ENCODE measurements at places on chromosomes 12 and 14.

- DNase-seq = no peak
These were observed 47.2 kb downstream of the CACNA2D4 start for GRCh38 chr12:1870998-1871917.

DNA sequence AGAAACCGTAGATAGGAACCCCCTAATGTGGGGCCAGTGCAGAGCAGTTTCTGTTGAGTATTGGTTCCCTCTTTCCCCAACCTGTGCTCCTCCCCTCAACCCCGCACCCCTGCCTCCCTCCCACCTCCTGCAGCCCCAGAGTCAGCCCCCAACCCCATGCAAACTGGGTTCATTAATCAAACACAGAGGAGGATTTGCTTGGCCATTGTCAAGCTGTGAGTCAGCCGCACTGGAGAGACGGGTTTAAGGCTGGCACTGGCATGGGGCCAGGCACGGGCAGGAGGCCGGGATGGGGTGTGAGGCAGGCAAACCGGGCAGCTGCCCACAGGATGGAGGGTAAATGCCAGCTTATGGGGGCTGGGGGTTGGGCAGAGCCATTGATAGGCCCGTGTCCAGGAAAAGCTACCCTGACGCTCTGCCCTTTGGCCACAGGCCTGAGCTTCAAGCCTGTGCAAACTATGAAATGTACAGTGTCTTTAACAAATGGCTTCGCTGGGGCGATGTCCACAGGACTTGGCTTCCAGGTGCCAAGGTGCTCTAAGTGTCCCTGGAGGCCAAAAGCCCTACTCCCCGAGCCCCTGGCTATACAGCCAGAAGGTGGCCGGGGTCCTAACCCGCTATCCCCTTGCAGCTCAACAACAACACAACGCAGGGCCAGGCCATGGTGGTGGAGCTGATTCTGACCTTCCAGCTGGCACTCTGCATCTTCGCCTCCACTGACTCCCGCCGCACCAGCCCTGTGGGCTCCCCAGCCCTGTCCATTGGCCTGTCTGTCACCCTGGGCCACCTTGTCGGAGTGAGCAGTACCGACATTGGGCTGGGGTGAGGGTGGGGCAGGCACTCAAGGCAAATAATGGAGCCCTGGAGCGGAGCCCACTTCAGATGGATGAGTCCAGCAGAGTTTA, 1.4 kb downstream of the AQP5 start:
- DNase-seq = peak; percentile 63

DNA sequence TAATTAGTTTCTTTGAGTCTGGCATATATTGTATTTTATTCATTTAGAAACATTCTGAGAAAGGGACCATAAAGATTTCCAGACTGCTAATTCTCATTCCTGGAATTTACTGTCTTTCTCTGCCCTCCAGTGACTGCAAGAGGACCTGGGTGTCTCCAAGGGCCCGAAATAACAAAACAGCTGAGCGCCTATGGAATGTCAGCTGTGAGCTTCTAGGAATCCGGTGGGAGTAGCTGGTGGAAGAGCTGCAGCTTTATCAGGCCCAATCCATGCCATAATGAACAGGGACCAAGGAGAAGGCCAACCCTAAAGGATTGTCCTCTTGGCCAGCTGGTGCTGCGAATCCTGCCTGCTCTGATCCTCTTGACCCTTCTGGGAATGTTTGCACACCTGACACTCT, 31.9 kb downstream of the RDH12 start:
- peak; percentile 8 for DNase-seq

DNA sequence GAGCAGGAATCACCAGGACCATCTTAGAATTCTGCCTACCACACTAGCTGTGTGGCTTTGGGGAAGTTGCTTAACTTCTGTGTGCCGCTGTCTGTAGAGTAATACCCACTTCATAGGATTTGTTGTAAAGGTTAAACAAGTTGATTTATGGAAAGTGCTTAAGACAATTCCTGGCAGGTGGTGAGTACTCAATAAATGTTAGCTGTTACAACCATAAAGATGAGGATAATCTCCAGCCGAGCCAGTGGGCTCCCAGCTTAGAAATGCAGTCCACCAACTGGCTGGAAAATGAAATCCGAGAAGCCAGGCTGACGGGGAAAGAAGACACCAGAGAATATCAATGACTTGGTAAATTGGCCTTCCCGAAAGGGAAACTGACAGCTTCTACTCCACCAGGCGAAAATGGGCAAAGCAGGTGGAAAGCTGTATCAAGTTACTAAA, 173.5 kb downstream of the CHST11 start:
- DNase-seq = peak; percentile 24

DNA sequence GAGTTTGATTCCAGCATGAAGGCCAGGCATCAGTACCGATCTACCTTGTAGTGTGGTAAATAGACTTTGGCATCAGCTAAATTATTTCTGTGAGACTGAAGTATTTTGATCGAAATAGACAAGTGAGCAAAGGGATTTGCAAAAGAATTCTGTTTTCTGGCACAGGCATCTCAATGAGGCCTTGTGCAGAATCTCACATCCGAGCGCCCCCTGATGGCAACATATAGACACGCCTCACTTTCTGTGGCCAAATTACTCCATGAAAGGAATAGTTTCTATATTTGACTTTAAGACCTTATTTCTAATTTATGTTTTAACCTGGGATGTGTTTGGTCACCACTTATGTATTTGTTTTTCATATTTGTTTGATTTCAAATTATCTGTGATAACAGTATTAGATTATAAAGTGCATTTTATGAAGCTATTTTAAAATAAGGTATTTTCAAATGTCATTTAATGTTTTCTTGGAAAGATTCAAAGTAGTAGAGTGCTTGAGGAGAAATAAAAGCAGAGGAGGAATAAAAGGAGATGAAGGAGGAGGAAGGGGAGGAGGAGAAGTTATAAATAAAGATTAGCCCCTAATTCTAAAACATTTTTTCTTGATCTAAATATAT, 731.9 kb downstream of the NRXN3 start:
- DNase-seq = peak; percentile 79

DNA sequence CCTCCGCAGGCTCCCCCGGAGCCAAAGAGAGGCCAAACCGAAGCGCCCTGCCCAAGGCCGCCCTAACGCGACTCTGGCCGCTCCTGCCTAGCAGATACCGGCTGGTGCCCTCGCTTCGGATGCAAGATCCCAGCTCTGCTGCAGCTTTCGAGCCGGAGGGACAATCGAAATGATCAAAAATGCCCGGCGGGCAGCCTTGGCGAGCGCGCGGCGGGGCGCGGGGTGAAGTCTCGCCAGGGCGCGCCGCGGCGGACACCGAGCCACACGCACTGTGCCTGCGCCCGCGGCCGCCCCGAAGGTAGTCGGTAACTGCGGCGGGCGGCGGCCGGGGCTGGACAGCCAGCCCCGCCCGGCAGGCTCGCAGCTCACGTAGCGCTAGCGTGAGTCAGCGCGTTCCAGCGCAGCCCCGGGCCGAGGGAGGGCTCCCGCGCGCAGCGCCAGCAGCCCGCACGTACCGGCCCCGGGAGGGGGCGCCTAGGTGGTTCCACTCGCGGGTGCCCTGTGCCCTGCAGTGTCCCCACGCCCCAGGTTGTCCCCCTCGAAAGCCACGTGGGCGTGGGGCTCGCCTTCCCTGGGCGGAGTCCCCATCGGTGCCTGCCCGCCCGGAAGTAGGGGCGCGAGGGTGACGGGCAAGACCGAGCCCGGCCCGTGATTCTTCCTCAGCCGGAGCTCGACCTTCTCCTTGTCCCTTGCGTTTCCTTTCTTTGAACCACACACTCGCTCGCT, 109.2 kb upstream of the EGLN3 start:
- peak; percentile 91 for DNase-seq

All from neural progenitor cell (in vitro differentiated cells).